ENCODE measurements at places on chromosomes 2 and 18.
A peak's percentile ranks its signal among the peaks of the same experiment; 100 is the strongest.

DNA sequence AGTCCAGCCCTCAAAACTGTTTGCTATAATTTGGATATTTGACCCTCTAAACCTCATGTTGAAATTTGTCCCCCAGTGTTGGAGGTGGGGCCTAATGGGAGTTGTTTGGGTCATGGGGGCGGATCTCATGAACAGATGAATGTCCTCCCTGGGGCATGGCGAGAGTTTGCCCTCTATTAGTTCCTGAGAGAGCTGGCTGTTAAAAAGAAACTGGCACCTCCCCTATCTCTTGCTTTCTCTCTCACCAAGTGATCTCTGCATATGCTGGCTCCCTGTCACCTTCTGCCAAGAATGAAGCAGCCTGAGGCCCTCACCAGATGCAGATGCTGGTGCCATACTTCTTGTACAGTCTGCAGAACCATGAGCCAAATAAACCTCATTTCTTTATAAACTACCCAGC lies 12.0 kb downstream of the LNPK start:
- DNase-seq: no peak

DNA sequence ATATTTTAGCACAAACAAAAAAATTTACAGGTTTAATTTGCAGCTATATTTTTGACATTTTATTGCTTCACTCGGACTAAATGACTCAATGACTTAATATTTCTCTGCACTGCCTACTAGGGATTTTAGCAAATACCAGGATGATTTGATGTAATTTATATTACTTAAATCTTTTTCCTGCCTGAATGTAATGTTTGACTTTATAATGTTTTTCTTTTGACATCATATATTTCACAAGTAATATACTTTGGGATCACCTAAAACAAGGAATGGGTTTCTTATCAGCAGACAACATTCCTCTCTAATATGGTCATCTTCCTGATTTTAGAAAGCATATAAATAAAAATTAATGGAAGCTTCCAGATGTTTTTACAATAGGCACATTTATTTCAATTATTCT lies 253.2 kb upstream of the EPC2 start:
- DNase-seq: no peak

DNA sequence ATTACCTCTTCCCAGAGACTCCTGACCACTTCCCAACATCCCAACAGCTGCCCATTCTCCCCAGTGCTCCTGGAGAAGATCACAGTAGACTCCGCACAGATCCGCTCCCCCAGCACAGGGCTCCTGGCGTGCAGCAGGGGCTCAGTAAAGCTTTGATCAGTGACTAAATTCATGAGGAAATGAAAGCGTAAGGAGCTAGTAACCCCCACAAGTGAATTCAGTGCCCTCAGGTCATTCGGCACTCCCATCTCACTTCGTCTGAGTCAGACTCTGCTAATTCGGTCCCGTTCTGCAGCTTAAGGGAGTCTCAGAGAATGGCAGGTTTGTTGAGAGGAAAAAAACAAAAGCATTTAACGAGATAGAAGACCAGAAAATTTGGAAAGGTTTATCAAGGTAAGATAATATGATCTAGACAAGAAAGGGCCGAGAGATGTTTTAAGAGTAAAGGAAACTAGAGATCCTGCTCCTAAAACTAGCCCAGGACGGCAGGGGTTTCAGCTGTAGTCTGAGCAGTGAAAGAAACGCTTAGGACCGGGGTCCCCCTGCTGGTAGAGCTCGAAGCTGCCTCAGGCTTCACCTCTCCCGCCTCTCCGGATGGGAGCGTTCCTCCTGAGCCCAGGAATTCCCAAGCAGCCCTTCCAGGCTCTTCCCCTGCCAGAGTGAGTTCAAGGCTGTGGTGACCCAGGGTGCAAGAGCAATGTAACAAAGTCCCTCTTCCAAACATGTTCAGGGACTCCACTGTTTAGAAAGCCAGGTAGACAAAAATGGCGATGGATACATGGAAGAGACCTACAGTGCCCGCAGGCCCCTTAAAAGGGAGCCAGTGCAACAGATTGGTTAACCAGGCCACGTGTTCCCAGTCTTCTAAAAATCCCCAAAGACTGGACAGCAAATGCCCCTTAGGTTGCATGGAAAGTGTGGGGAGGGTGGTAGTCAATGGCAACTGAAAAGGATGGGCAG lies 127.3 kb downstream of the DNER start:
- peak; percentile 80 for DNase-seq

GRCh38 chr18:53756610-53756972 lies 467.9 kb downstream of the MBD2 start:
- DNase-seq: no peak

GRCh38 chr18:23586249-23587196 lies at the start of gene NPC1:
NPC1 (minus strand) TSS chr18:23586506; CDS start chr18:23586343, 163 bp downstream.
- DNase-seq: peak; percentile 95

DNA sequence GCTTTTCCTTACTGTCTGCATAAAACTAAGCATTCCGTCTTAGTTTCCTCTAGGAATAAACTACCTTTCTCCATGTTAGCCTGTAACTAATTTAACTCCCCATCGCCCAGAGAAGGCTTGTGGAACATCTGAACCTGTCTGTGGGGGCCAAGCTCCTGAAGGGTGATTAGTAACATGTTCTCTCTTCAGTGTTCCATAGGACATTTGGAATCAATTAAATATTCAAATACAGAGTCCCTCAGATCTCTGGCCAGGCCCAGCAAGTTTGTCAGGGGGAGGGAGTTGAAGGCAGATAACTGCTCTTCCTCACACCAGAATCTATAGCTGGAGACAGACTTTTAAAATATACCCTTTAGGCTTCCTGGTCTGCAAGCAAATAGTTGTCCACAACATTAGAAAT lies 8.8 kb downstream of the RDH14 start:
- no peak for DNase-seq

GRCh38 chr2:47232738-47233415 lies 77.8 kb upstream of the STPG4 start:
- DNase-seq: no peak

DNA sequence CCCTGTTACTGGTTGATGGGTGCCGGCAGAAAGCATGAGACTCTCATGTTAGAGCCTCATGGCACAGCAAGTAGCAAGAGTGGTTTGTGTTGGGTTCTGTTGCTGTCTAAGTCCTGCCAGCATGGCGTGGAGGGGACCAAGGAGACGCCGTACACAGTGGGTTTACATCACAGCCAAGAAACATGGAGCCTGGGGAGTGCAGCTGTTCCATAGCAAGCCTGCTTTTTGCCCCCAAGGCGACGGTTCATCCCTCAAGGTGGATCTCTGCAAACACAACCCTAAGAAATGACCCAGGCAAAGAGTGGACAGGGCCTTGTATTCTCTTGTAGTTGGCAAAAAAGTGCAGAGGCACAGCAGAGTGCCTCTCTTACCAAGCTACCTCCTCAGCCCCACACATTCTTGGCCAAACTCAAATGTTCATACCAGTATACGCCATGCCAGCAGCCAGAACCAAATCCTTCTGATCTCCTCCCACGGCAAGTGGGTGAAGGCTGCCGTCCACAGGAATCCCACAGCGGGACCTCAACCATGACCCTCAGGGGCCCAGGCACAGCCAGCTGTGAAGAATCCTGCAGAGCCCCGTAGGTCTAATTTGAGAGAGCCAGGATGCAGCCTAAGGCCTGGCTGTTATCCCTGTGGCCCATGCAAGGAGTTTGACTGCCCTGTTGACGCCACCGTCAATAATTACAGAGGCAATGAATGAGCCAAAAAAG lies 19.0 kb downstream of the SNED1 start:
- DNase-seq: no peak

DNA sequence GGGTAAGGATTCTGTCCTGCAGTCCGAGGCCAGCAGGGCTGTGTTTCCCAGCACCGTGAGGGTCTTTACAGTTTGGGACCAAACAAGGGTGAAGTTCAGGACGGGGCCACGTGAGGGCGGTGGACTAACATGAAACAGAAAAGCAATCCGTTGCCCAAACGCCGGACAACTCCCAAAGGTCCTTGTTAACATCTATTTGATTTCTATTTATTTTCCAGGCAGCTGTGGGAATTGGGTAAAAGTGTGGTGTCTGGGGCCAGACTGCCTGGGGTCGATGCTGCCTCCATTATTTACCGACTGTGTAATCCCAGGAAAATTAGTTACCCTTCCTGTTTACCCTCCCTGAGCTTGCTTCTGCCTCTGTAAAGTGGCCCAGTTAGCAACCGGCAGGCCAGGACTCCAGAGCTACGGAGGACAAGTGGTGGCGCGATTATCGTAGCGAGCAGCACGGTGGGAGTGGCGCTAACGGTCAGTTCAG lies 66.3 kb upstream of the TCF7L1 start:
- peak; percentile 82 for DNase-seq

- no peak for DNase-seq
These were observed 18.4 kb downstream of the STK25 start for GRCh38 chr2:241489733-241490680.

Measured in left hindlimb (tissue), 1 donor.